ENCODE measurements at places on chromosomes 1 and 21.

DNA sequence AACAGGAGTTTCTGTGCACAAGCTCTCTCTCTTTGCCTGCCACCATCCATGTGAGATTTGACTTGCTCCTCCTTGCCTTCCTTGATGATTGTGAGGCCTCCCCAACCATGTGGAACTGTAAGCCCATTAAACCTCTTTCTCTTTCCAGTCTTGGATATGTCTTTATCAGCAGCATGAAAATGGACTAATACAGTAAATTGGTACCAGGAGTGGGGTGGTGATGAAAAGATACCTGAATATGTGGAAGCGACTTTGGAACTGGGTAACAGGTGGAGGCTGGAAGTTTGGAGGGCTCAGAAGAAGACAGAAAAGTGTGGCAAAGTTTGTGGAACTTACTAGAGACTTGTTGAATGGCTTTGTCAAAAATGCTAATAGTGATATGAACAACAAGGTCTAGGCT, 69.1 kb upstream of the VANGL1 start:
- DNase-seq = no peak

GRCh38 chr1:103997631-103998030, 247.9 kb downstream of the AMY1C start:
- DNase-seq = no peak

- DNase-seq = no peak
Measured at GRCh38 chr1:155205969-155206593, 1.6 kb downstream of the THBS3 start.

GRCh38 chr1:55305735-55306134, 90.6 kb upstream of the USP24 start:
- DNase-seq = no peak

- no peak for DNase-seq
Measured at GRCh38 chr1:6084781-6085495, 39.2 kb downstream of the KCNAB2 start.

- DNase-seq = no peak
Measured at GRCh38 chr1:67792103-67792502, 41.2 kb downstream of the GNG12 start.

GRCh38 chr1:33005117-33005837, 31.4 kb downstream of the AK2 start:
- no peak for DNase-seq

GRCh38 chr1:19300211-19300610, 11.6 kb upstream of the AKR7A3 start:
- no peak for DNase-seq

GRCh38 chr1:153888533-153888932, 34.2 kb downstream of the GATAD2B start:
- DNase-seq = peak; percentile 69

DNA sequence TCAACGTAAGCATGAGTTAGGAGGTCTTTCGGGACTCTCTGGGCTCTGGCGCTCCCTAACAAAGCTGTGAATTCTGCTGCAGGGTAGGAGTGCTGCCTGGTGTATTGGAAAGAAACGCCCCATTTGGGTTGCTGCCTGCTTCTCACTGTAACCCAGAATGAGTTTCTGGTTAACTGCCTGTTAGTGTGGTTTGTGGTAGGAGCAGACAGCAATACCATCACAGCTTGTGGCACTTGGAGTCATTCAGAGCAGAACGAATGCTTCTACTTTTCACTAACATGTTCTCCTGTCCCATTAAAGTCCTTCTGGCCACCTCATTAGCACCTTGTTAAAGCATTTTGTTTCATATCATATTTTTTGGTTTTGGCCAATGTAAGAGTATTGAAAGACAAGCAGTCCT, 18.1 kb downstream of the MAP3K7CL start:
- no peak for DNase-seq

DNA sequence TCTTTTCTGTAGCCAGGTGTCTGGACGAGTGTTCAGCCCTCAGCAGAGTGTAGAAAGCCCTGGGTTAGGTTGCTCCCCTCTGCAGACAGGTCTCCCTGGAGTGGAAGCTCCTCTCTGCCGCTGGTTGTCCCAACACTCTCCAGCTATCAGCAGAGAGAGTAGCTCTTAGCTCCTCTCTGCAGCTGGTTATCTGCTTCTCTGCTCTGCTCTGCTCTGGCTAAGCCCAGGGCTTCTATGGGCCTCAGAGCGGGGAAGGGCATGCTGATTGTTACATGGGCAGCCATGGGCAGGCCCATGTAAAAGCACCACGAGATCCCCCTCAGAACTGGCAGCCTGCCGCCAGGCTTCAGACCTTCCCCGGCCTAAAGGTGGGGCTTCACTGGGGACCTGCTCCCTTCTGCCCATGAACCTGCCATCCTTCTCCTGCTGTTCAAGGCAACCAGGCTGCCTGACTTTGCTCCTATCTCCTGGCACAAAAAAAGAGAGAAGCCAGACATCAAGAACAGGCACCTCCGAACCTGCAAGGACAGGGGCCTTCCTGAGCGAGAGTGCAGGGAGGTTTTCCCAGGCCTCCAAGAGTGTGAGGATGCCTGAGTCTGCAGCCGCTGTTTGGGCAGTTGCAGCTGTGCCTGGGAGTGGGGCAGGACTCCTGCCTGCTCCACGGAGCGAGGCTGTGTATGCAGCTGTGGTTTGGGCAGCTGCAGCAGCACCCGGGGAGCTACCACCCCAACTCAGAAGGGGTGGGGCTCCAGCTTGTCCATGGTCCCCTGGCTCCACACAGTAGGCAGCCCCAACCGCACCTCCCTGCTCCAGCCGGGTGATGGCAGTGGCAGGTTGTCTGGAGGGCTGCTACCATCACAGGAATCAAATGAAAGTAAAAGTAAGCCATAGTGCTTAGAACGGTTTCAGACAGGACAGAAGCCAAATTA, 973.7 kb downstream of the LTN1 start:
- no peak for DNase-seq

DNA sequence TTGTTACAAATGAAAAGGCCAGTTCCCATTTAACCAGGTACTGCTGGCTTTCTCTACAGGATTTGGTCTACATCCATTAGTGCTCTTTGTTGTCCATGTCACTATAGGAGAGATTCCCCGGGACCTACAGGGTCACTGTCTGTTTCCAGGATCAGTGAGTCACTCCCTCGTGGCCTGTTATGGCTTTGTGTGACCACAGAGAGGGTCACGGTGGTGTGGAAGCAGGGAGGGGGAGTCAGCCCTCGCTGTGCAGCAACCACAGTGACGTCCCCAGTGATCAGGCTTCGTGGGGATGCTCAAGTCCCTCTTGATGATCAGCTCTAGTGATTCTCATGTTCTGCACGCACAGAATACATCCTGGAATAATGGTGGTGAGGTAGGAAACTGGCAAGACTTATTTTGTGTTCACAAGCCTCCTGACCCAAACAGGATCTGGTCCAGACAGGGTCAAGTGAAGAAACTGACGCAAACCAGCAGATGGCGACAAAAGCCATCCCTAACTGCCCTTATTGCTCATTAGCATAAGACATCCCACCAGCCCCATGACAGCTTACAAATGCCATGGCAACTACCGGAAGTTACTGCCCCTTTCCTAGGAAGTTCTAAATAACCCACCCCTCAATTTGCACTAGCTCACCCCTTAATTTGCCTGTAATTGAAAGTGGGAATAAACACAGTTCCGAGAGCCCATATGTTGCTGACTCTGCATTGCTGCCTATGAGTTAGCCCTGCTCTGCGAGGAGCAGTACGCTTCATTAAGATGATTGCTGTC, 98.5 kb downstream of the DISC1 start:
- DNase-seq = peak; percentile 69

DNA sequence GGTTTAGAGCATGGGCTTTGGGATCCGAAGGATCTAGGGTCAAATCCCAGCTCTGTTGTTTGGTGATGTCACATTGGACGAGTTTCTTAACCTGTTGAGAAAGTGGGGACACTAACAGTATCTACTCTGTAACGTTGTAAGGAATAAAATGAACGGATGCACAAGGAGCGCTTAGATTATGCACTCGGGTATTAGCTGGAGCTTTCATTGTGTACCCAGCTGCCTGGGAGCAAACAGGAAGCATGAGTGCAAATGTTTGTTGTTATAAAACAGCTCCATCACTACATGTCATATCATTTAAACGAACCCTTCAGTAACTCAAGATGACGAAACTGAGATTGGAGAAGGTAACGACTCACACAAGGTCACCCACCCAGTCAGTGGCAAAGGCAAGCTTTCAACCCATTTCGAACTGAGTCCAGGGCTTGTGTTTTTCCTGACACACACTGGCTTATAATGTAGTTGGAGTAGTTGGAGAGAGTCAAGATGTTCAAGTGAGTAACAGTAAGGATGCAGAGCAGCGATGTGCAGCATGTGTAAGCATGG, 16.2 kb upstream of the SLC6A17 start:
- no peak for DNase-seq

DNA sequence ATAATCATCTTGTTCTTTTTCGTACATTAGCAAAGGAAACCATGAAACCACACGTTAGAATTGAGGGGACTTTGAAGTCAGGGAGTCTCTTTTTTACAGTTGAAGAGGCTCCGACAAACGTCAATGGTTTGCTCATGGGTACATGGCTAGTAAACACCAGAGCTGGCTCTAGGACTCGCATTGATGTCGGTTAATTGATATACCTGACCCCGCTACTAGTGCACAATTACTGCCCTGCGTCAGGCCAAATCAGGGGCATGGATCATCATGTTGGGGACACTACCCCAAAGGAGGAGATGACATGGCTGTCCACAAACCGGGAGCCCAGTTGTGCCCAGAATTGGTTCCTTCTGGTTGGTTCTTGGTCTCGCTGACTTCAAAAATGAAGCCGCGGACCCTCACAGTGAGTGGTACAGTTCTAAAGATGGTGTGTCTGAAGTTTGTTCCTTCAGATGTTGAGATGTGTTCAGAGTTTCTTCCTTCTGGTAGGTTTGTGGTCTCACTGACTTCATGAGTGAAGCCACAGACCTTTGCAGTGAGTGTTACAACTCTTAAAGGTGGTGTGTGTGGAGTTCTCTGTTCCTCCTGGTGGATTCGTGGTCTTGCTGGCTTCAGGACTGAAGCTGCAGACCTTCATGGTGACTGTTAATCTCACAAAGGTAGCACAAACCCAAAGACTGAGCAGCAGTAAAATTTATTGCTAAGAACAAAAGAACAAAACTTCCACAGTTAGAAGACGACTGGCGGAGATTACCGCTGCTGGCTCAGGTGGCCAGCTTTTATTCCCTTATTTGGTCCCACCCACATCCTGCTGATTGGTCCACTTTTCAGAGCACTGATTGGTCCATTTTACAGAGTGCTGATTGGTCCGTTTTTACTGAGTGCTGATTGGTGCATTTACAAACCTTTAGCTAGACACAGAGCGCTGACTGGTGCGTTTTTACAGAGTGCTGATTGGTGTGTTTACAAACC, 126.9 kb upstream of the ERRFI1 start:
- DNase-seq = no peak

DNA sequence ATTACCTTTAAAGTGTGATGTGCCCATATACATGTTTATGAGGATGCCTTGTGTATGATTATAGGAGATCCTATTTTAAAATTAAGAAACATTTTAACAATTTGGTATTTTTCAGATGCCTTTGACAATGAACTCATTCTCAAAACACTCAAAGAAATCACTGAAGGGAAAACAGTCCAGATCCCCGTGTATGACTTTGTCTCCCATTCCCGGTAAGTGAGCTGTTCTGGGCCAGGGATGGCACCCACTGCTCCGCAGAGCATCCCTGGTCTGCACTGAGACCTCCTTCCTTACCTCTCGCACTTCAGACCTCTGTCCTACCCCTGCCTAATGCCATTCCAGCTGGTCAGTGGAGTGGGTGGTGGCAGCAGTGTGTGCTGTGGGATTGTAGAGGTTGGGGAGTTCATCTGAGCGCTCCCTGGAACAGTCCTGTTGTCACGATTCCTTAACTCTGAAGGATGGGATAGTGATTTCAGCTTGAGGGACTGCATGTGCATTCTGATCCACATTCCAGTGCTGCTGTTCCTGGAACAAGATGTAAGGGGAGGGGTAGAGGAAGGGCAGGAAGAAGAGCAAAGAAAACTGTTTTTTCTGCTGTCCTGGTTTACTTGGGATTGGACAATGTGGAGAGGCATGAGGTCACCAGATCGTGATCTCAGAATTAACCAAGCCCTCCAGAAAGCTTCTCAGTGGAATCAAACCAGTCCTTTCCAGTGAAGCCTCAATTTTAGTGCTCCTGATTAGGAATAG, 63.9 kb downstream of the UCK2 start:
- DNase-seq = no peak

GRCh38 chr1:227362039-227362438, 43.7 kb upstream of the CDC42BPA start:
- DNase-seq = no peak

GRCh38 chr1:234771642-234772344, 161.8 kb upstream of the IRF2BP2 start:
- DNase-seq = peak; percentile 53

GRCh38 chr1:18077657-18078215, 29.9 kb upstream of the IGSF21 start:
- no peak for DNase-seq

- no peak for DNase-seq
Measured at GRCh38 chr1:153617663-153618062, 1.5 kb upstream of the S100A14 start.

DNA sequence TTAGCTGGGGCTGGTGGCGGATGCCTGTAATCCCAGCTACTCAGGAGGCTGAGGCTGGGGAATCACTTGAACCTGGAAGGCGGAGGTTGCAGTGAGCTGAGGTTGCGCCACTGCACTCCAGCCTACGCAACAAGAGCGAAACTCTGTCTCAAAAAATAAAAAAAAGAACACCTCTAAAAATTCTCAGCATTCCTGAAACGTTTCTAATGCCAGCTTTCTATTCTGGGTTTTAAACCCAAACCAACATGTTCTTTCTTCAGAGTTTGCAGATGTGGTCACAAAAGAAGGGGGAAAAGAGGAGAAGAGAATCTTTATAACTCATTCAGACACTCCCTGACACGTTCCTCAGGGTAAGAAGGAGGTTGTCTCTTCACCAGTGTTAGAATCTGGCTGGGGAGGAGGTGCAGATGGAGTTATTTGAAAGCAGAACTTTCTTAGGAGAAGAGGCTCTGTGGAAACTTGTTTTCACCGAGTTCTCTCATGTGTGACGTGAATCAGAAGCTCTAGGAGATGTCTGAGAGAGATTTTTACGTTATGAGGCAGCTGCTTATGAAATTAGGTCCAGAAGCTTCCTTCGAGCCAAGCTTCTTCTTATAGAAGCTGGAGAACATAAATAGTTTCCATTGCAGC, 17.8 kb upstream of the CNR2 start:
- DNase-seq = no peak

GRCh38 chr1:207826557-207827487, 75.0 kb downstream of the CD46 start:
- DNase-seq = no peak

- peak; percentile 7 for DNase-seq
Measured at GRCh38 chr21:35138665-35139381, 89.7 kb upstream of the RUNX1 start.

DNA sequence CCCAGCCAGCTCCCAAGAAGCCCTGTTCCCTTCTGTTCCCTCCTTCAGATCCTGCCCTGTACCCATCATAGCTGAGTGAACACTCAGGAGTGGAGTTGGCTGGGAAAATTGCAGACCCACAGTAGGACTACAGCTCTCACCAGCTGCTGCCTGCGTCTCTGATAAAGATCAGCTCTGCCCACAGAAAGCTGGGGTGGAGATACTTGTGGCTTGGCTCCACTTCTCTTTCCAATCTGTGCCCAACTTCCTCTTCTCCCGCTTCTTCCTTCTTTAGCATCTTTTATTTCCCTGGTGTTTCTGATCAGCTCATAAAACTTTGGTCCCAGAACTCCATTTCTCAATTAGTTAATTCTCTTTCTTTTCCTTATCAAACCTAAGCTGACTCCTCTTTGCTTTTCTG, 5.5 kb upstream of the CD1A start:
- no peak for DNase-seq

- DNase-seq = no peak
Measured at GRCh38 chr1:221736714-221737113, 5.2 kb downstream of the DUSP10 start.

Data from hematopoietic multipotent progenitor cell treated with erythropoietin and hydrocortisone succinate and interleukin-3 and kit ligand, for 8 days (in vitro differentiated cells).